ENCODE measurements at places on chromosomes 11 and 22. TPM values are rescaled to one million over a fixed set of nuclear protein-coding genes. Genes with fewer than 3 reads are reported as not detected.

SLN gene
- 0.67 TPM for total RNA-seq

GRCh38 chr11:73784080-73784634 is 3.5 kb upstream of the MRPL48 start:
- no peak overlapping the region for H3K27ac ChIP-seq
- no peaks in the 10 kb centered on the region for H3K36me3 ChIP-seq
- H3K27me3 ChIP-seq, result no peaks in the 10 kb centered on the region

LRRC75B gene
- 24.6 TPM for total RNA-seq

DNA sequence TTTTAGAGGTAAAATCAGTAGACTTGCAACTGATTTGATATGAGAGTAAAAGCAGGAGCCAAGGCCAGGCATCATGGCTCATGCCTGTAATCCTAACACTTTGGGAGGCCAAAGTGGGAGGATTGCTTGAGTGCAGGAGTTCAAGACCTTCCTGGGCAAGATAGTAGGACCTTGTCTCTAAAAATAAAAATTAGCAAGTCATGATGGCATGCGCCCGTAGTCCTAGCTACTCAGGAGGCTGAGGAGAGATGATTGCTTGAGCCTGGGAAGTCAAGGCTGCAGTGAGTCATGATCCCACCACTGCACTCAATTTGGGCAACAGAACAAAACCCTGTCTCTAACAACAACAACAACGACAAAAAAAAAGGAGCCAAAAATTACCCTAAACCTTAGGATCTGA is 13.5 kb downstream of the SGSM3 start:
- no peak overlapping the region for H3K4me3 ChIP-seq
- no peak for DNase-seq
- no peaks in the 10 kb centered on the region for H3K27me3 ChIP-seq
- H3K36me3 ChIP-seq, result peaks cover 1% of the 10 kb centered on the region
- H3K4me1 ChIP-seq, result peaks cover 29% of the 10 kb centered on the region

BACE1-AS gene
- 19.0 TPM for total RNA-seq

DNA sequence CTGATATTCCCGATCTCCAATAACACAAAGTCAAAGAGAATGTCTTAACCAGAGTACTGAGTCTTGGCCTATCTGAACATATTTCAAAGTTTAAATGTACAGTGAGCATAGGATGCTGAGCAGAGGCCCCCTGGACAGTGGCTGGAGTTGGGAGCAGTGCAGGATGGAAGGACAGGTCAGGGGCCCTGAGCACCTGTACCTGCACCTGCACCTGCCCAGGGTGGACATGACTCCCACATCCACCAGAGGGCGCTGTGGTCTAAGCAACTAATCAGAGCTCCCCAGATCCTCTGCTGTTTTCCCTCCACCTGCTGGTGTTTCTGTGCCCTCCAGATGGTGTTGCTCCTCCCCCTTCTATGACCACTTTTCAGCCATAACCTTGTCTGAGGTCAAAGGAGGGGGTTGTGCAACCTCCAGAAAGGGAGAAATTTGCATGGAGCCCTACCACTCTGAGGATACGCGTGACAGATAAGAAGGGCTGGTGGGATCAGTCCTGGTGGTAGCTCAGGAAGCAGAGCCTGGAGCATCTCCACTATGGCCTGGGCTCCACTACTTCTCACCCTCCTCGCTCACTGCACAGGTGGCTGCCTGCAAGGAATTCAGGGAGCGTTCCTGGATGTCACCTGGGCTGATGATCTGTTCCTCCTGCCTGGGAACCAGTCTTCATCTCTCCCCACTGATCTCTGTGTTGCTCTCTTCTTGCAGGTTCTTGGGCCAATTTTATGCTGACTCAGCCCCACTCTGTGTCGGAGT is 49.1 kb upstream of the VPREB1 start:
- H3K4me3 ChIP-seq, result no peak overlapping the region
- DNase-seq, result peak; percentile 94
- no peak overlapping the region for H3K27ac ChIP-seq
- H3K4me1 ChIP-seq, result no peaks in the 10 kb centered on the region
- H3K27me3 ChIP-seq, result peaks cover 80% of the 10 kb centered on the region
- no peaks in the 10 kb centered on the region for H3K36me3 ChIP-seq

DNA sequence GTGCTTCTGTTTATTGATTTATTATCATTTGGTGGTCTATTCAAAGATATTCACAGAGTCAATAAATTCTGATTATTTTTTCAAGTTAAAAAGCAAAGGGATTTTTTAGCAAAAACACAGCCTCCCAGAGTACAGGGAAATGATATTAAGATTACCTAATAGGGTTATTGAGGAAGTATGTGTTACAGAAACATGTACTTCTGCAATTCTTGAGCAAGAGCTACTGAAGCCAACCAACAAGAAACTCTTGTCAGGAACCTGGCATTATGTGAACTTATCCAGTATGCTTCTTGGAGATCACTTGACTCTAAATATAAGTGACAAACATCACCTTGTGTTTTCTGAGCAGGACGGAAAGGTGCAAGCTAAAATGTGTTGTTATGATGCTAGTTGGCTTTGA is 42.0 kb upstream of the CARD18 start:
- H3K36me3 ChIP-seq, result no peaks in the 10 kb centered on the region
- H3K27me3 ChIP-seq, result no peaks in the 10 kb centered on the region
- no peak overlapping the region for H3K27ac ChIP-seq
- H3K4me3 ChIP-seq, result no peak overlapping the region
- no peak for DNase-seq
- no peaks in the 10 kb centered on the region for H3K4me1 ChIP-seq

DNA sequence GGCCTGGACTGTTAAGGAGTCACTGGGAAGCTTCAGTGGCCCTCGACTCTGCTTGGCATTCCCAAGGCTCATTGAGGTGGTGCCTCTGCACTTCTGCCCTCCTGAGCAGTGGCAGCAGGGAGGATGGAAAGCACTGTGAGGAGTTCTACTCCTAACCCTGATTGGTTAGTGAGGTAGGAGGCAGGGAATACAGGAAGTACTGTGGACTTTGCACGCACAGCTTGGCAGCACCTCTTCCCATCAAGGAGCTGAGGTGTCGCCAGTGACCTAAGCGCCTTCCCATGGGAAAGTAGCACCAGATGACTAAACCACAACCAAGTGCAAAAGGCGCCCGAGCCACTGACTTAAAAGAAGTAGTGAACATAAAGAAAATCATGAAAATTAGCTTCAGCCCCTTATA is 152.5 kb upstream of the CADM1 start:
- no peak overlapping the region for H3K4me3 ChIP-seq
- no peak overlapping the region for H3K27ac ChIP-seq
- peaks cover 18% of the 10 kb centered on the region for H3K4me1 ChIP-seq

DNA sequence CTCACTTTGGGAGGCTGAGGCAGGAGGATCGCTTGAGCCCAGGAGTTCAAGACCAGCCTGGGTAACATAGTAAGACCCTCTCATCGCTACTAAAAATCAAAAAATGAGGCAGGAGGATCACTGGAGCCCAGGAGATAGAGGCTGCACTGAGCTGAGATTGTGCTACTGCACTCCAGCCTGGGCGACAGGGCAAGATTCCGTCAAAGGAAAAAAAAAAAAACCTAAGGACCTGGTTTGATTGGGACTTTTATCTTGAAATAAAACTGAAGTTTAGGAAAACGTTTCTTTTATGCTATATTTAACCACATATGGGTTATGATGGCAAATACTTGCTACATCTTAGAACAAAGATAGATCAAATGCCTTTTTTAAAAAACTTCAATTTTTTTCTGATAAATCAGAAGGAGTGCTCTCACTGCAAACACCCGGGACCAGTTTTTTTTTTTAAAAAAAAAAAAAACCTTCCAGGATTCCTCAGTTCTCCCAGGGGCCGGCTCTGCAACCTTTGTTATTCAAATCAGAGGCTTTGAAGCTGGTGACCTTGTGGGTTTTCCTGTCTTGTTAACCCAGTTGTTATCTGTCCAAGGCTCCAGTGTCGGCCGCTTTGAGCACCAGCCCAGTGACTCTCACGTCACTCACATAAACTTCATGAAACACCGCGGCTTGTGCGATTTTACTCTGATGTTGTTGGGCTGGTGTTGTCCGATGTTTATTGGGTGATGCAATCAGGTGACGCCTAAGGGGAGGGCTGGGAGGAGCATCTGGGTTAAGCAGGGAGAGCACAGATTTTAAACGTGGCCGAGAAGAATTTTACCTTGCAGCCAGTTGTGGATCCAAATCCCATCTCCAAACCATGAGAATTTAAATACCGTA is 24.7 kb upstream of the SLC22A12 start:
- peak overlapping the region; percentile 45 for H3K4me3 ChIP-seq
- DNase-seq, result no peak
- H3K36me3 ChIP-seq, result no peaks in the 10 kb centered on the region
- H3K27ac ChIP-seq, result peak overlapping the region; percentile 85

- peaks cover 24% of the 10 kb centered on the region for H3K27me3 ChIP-seq
- no peaks in the 10 kb centered on the region for H3K36me3 ChIP-seq
- no peak overlapping the region for H3K27ac ChIP-seq
- no peaks in the 10 kb centered on the region for H3K4me1 ChIP-seq
These were observed 18.8 kb downstream of the ADORA2A start for GRCh38 chr22:24446260-24446611.

GRCh38 chr11:73401217-73401923 is 25.2 kb downstream of the RELT start:
- no peak overlapping the region for H3K4me3 ChIP-seq
- no peaks in the 10 kb centered on the region for H3K4me1 ChIP-seq
- H3K27ac ChIP-seq, result no peak overlapping the region
- DNase-seq, result no peak
- peaks cover 2% of the 10 kb centered on the region for H3K36me3 ChIP-seq

- no peak overlapping the region for H3K27ac ChIP-seq
- H3K27me3 ChIP-seq, result no peaks in the 10 kb centered on the region
- no peak for DNase-seq
- no peaks in the 10 kb centered on the region for H3K36me3 ChIP-seq
- H3K4me3 ChIP-seq, result no peak overlapping the region
These were observed 19.3 kb downstream of the RFPL1 start for GRCh38 chr22:29457730-29458129.

DNA sequence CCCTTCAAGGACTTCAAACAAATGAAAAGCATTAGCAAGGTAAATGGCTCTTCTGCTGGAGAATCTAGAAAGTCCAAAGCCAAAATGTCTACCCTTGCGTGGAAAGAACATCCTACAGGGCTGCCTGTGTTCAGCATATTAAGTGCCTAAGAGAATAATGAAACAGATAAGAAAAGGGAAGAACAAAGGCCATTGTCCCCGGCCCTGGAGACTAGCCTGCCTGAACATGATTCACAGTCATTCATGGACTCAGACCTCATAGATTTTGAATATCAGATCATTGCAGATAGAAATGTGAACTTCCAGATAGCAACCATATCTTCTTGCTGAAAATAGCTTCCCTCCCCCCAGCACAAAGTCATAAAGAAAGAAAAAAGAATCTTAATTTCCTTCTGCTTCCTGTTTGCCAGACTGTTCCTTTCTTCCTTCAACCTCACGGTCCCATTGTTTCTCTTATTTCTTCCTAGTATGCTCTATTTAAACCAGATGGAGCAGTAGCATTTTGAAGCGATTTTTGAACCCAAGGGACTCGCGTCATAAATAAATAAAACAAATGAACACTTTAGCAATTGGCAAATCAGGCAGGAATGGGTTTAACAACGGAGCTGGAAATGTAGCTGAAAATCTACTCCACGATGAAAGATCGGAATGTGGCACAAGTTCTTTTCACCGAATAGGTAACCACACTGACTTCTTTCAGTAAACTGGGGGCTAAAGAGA is 408.2 kb upstream of the CCDC90B start:
- H3K27me3 ChIP-seq, result peaks cover 4% of the 10 kb centered on the region
- no peak overlapping the region for H3K4me3 ChIP-seq
- DNase-seq, result no peak

GRCh38 chr11:130622141-130622542 is 173.7 kb downstream of the ADAMTS15 start:
- DNase-seq, result no peak
- peaks cover 4% of the 10 kb centered on the region for H3K4me1 ChIP-seq
- H3K27ac ChIP-seq, result no peak overlapping the region
- H3K36me3 ChIP-seq, result no peaks in the 10 kb centered on the region
- peaks cover 6% of the 10 kb centered on the region for H3K27me3 ChIP-seq

MMP3 gene
- total RNA-seq, result not detected

GRCh38 chr11:111696556-111696955 is 69.6 kb downstream of the PPP2R1B start:
- no peak overlapping the region for H3K27ac ChIP-seq
- H3K4me1 ChIP-seq, result peaks cover 46% of the 10 kb centered on the region
- H3K27me3 ChIP-seq, result no peaks in the 10 kb centered on the region

GRCh38 chr11:125001079-125001778 is 47.2 kb downstream of the CCDC15 start:
- DNase-seq, result no peak
- H3K4me3 ChIP-seq, result no peak overlapping the region

ACTN3 gene
- 0.44 TPM for total RNA-seq

- no peak overlapping the region for H3K27ac ChIP-seq
- H3K27me3 ChIP-seq, result peaks cover 4% of the 10 kb centered on the region
- no peak for DNase-seq
- H3K4me1 ChIP-seq, result peaks cover 20% of the 10 kb centered on the region
- no peaks in the 10 kb centered on the region for H3K36me3 ChIP-seq
These were observed 8.9 kb downstream of the ABTB2 start for GRCh38 chr11:34348919-34349318.

DNA sequence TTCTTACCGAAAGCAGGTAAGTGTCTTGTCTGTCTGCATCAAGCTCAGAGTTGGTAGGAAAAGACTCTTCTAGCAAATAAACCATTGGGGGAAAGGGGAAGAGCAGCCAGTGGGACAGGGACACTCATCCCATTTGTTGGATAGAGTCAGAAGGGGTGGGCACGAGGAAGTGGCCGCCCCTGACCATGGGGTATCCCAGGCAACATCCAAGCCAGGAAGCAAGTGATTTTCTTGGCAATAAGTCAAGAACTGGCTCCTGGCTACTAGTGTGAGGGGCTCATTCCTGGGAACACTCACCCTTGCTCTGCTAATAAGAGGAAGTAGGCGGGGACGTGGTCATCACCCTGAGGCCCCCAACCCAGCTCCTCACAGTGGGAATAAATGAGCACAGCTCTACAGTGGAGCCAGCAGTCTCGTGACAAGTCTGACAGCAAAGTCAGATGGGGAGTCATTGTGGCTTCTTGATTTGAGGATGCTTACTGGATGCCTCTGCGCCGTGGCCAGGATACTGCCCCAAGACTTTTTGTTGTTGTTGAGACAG is 6.7 kb downstream of the SLC25A18 start:
- H3K27me3 ChIP-seq, result no peaks in the 10 kb centered on the region
- H3K36me3 ChIP-seq, result no peaks in the 10 kb centered on the region
- peaks cover 23% of the 10 kb centered on the region for H3K4me1 ChIP-seq
- peak overlapping the region; percentile 40 for H3K4me3 ChIP-seq
- no peak for DNase-seq

DNA sequence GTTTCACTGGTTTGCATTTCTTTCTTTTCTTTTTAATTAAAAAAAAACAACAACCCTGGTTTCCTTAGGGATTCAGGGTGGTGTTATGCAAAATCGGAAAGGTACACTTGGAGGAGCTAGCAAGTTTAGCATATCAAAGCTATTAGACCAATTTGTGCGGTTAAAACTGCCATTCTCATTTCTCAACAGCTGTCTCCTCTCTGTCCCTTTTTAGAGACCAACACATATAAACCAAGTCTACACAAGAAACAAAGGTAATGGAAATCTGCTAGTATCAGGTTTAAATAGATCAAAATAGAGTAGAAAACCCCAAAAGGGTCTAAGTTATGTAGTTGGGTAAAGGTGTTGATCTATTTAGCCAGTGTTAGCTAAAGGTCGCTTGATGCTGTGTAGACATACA is 1.7 kb upstream of the SESN3 start:
- H3K4me1 ChIP-seq, result peaks cover 22% of the 10 kb centered on the region
- H3K36me3 ChIP-seq, result no peaks in the 10 kb centered on the region
- no peak for DNase-seq
- H3K27ac ChIP-seq, result no peak overlapping the region

Data from progenitor cell of endocrine pancreas (in vitro differentiated cells).